ENCODE measurements at places on chromosomes 11 and 22.

- no peak for DNase-seq
Observed at GRCh38 chr11:75786101-75786736, 17.6 kb downstream of the DGAT2 start.

DNA sequence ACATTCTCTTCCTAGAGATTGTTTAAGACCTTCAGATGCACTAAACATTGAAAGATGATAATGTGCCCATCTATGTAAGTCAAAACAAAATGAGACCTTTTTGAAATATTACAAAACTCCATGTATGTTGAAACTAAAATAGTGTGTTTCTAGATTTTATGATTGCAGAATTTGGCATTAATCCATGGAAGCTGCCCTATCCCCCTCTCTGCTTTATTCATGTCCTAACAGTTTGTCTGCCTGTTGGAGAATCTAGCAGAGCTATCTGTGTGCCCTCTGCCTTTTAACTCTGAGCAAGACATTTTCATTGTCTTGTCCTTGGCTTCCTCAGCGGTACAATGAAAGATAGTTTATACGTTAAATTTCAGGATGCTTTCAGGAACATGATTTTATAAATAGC, 105.5 kb downstream of the FAT3 start:
- no peak for DNase-seq

DNA sequence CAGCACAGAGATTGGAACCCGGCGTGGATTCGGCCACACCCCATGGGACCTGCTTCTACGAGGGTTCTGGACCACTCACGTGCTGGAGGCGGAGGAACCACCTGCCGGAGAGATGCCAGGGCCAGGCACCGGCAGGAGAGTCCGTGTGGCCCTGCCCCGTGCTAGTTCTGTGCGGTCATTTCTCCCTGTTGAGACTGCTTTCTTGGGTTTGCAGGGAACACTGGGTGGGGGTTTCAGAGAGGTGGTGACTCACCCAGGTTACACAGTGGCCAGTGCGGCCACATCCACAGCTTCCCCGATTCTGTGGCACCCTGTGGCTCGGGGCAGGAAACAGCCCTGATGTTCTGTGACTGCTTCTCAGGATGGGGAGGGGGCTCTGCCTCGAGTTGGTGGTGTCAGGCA, 3.6 kb upstream of the PHLDA2 start:
- DNase-seq: no peak

GRCh38 chr11:78202733-78203167, 14.0 kb downstream of the USP35 start:
- DNase-seq: peak; percentile 13

DNA sequence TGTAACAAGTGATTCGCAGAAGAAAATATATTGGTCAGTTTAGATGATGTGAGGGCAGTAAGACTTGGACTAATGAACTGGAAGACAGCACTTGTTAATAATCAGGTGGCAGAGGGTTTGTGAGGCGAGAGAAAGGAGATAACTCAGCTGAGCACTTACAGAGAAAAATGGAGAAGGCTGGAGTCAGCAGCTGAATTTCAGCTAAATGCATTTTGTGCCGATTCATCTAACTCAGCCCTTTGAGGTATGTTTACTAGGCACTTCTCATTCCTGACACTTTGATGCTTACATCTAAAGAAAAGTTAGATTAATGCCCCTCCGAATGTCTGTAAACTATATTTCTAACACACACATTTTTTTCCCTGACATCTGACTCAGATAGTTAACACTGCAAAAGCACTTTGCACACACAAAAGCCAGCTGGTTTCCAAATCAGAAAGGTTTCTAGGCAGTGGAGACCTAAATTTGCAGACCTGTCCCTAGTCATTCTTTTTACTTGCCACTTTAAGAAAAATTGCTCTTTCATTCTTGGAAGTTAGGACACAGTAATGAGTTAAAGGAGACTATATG, 859.5 kb upstream of the CCDC90B start:
- DNase-seq: no peak

DNA sequence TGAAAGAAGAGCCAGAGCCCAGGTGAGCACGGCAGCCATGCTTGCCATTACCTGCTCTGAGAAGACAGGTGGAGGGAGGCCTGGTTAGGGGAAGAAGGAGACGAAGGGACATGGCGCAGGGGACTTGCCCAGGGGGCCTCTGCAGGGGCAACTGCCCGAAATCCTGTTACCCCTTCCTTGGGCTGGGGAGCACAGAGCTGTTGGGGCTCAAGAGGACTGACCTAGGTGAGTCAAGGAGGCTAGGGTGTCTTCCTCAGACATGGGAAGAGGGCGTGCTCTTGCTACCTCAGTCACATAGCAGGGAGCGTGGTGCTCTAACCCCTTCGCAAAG, at the start of gene APOA5:
Gene APOA5 (minus strand): TSS at position 67 of the 331 bp plus-strand sequence. CDS start 19 bp downstream, at position 48.
- DNase-seq: no peak

GRCh38 chr11:115695677-115696364, 191.6 kb upstream of the CADM1 start:
- DNase-seq: no peak

- peak; percentile 28 for DNase-seq
Observed at GRCh38 chr11:124758355-124759265, 3.5 kb downstream of the ESAM start.

DNA sequence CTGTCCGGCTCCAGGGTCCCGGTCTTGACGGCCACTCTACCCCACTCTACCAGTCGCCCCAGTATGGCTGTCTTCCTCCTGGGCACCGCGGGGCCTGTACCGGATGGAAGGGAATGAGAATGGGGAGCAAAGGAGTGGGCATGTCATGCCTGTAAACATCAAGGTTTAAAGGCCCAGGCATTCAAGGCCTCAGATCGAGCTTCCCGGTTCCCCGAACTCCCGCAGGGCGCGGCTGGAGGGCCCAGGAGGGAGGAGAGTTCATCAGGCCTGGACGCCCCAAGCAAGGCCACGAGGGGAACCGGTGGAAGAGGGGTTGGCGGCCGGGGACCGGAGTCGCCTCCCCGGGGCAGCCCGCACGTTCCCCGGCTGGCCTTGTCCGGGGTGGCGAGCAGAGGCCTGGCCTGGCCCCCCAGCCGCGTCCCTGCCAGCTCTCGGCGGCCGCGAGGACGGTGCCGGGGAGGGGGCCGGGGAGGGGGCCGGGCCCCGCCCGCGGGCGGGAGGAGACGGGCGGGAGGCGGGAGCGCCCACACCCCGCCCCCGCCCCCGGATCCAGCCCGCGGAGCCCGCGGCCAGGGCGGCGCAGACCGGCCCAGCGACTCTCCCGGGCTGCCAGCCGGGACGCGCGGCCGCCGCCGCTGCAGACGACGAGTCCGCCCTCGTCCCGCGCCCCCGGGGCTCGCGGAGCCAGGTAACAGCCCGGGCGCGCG, at the start of gene CDC42EP1:
Gene CDC42EP1 (plus strand): TSS at position 580 of the 707 bp plus-strand sequence. CDS start 5,870 bp downstream, outside the sequence.
- no peak for DNase-seq

DNA sequence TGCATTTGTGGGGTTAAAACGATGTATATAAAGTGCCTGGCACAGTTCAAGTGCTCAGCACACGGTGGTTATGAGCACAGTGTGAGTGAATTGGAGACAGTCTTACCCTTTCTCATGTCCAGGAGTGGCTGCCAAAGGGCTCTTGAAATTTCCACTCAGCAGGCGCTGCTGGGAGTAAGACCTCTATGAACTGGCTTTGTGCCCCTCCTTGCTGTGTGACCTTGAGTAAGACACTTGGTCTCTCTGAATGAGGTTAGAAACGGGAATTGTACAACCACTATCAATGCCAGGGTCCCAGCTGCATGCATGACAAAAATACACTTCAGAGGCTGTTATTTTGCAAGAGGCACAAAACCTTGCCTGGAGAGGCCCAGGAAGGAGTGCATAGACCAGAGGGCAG, 86.6 kb downstream of the TSPAN18 start:
- DNase-seq: no peak
